ENCODE measurements at places on chromosomes 16 and 17.

- no peak for DNase-seq
Observed at GRCh38 chr16:8519179-8519578, 71.1 kb downstream of the TMEM114 start.

DNA sequence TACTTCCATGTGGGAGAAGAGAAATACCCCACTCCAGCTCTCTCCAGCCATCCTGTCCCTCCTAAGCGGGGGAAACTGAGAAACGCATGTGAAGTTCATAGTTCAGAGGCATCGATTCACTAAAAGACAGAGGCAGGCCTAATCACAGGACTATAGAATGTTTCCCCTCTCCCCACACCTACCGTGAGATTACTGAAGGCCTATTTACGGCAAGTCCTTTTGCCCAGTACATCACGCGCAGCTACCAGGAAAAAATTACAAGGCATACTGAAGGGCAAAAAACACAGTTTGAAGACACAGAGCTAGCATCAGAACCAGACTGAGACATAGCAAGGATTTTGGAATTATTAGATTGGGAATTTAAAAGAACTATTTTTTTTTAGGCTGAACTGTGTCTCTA, 29.1 kb upstream of the IRX5 start:
- no peak for DNase-seq

DNA sequence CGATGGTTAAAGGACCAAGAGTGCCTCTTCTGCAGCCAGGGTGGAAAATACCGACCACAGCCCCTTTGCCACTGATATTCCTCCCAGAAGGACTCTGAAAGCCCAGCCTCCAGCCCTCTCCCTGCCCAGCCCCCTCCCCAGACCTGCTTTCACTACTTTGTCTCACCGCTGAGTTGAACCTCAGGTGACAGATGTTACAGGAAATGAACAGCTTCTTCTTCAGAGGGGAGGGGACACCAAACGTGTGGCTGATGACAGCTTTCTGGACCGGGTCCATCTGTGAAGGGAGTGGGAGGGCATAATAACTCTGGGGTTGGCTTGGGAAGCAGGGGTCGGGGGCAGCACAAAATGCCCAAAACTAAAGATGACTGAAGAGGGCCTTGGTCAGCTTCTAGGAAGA, 14.2 kb downstream of the NKIRAS2 start:
- DNase-seq, result no peak

- no peak for DNase-seq
Observed at GRCh38 chr17:73617501-73617900, 26.7 kb downstream of the SDK2 start.

DNA sequence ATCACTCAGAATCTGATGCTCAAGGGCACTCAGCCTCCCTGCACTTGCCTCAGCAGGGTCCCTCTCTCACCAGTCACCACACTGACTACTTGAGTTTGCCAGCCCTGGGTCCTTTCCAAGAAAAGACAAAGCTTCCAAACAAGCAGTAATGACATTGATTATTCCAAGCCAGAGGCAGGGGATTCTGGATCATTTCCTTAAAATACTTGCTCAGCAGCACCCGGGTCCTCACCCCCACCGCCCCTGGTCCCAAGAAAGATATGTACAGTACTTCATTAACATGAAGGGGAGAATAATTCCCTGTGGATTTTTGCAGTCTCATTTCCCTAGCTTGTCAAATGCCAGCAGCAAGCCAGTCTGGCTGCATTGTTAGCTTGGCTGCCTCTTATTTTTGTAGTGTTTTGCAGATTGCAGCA, 83.2 kb upstream of the GNAO1 start:
- no peak for DNase-seq

DNA sequence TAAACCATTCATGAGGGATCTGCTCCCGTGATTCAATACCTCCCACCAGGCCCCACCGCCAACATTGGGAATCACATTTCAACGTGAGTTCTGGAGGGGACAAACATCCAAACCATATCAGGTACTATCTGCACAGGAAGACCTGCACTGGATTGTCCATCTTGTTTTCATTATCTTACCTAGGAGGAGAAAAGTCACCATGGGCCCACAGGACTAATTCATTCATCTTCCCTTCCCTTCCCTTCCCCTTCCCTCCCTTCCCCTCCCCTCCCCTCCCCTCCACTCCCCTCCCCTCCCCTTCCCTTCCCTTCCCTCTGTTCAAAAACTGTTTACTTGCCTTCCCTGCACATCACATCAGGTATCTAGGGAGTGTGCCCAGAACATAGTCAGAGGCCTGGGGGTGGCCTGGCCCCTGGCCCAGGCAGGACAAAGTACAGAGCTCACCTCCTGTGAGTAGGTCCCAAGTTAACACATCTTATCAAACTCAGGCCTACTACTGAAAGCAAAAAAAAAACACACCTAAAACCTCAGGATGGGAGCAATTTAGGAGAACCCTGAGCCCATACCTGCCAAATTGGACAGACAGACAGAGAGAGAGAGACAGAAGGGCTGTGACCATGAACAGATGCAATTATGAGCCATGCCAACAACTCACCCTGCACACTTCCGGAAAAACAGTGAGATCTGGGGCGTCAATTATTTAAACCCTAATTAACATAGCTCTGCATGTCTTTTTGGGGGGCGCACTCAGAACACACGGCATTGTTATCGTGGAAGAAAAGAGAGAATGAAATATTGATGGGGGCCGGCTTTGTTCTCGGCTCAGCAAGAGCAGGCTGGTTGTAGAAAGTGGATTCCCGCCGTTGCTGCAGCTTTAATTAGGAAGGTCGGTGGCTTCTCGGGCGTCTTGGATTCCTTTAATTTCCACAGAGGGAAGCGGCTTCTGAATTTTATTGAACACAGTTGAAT, 151.2 kb downstream of the IRX5 start:
- DNase-seq, result no peak

- no peak for DNase-seq
Observed at GRCh38 chr17:45436625-45437464, 4.2 kb upstream of the ARHGAP27 start.

DNA sequence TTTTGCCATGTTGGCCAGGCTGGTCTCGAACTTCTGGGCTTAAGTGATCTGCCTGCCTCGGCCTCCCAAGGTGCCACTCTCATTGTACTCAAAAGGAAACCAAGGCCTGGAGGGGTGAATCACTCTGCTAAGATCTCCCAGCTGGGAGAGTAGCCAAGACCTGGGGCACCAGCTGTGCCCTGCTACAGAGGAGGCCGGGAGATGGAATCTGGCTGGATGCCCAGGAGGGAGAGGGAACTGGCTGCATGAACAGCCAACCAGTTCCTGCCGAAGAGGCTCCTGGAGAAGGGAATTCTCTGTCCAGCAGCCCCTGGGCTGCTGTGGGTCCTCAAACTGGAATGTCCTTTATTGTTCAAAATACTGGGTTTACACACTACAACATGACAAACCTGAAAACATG, 238.7 kb upstream of the CIBAR2 start:
- peak; percentile 89 for DNase-seq

Data from left cardiac atrium (tissue), 4 donors.